ENCODE measurements at places on chromosomes 7 and 10.

DNA sequence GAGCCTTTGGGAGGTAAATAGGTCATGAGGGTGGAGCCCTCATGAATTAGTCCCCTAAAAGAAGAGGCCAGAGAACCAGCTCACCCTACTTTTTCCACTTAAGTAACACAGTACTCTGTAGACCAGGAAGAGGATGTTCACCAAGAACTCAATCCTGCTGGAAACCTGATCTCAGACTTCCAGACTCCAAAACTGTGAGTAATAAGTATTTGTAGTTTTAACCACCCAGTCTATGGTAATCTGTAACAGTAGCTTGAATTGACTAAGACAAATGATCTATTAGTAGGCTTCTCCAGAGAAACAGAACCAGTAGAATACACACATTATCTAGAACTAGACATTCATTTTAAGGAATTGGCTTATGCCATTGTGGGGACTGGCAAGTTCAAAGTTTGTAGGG is 51.5 kb downstream of the ANKMY2 start:
- DNase-seq = no peak

DNA sequence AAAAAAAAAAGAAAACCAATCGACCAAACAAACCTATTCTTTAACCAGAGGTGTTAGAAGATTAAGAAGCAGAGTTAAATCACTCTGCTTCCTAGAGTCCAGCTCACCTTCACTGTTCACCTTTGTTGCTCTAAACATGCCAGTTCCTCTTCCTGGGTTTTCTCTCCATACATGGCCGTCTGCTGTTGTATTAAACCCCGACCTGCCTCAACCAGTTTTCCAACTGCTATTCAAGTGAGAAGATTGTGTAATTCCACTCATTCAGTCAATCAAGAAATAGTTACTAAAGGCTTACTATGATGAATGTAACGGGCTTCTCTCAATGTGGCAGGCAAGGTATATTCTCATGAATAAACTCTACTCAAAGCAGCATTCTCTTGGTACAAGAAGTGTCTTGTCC is 8.8 kb downstream of the AASS start:
- no peak for DNase-seq

- peak; percentile 41 for DNase-seq
These were observed 645 bp downstream of the SLC26A4 start for GRCh38 chr7:107661081-107661864.

- DNase-seq = no peak
These were observed 34.6 kb upstream of the SLIT1 start for GRCh38 chr10:97220355-97220754.

GRCh38 chr10:78414380-78414779 is 380.7 kb downstream of the RPS24 start:
- DNase-seq = no peak

- peak; percentile 70 for DNase-seq
These were observed 61.7 kb downstream of the PWWP2B start for GRCh38 chr10:132458586-132459300.

DNA sequence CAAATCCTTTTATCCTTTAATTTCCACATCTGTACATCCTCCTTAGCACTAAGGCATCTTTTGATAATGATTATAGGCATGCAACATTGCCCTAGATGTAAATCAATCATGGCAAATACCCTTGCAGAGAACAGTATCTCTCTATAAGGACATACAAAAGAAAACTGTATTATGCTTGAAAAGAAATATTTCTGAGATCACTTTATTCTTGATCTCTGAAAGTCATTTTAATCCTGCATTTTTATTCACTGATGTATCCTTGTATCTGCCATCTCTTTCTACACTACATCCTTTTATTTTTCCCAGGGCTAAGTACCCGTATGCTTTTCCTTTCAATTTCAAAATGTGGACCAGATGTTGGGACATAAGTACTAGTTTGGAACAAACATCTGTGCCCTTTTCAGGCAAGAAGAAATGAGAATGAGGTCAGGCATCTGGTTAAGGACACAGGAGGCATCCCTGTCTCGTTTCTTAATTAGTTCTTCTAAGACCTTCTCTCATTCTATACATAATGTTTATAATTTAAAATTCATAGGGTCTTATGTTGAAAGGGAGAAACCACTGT is 338.6 kb downstream of the CNTNAP2 start:
- DNase-seq = no peak

- DNase-seq = no peak
These were observed 81.0 kb upstream of the SLC25A13 start for GRCh38 chr7:96402913-96403312.

DNA sequence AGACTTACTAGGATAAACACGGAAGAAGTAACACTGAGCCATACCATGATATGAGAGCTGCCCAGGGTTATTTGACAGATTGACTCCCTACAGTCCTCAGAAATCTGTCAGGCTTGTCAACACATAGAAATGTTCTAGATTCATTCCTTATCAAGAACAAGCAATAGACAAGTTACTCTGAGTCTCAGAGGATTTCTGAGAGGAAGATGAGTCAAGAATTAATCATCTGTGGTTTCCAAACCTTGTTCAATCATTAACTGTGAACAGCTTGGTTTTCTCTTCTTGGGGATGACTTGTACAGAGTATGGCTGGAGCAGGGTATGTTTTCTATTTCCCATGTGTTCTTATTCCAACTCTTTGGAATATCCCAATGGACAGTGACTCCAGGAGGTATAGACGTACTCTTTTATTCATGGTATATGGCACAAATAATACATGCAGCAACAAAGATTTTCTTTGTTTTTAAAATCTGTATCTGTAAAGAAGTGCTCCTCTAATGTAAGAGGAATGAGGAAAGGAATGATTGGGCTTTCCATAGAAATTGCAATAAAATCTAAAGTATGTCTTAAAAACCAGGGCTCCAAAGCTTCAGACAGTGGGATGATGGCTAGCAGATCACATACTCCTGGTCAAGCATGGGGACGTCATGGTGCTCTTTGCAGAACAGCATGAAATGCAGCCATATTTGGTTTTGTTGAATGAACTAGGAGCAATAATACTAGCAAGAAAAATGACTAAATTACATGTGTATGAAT is 11.9 kb upstream of the SFR1 start:
- peak; percentile 58 for DNase-seq

DNA sequence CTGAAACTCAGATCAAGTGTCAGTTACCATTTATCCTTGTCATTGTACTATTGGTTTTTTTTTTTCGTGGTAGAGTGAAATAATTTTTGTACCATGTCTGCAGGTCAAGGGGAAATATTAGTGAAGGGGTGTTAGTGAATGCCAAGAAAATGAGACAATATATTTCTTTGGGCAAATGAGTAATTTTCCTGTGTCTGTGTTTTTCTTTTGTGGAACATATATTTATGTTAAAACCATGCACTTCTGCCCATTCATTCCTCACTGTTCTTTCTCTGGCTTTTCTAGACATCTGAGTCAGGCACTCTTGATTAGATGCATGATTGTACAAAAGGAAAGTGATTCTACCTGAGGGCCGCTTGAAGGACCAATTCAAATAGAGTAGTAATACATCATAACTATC is 161.6 kb downstream of the BICC1 start:
- no peak for DNase-seq

- DNase-seq = no peak
These were observed 1089.5 kb upstream of the LRRN3 start for GRCh38 chr7:110001254-110001938.

DNA sequence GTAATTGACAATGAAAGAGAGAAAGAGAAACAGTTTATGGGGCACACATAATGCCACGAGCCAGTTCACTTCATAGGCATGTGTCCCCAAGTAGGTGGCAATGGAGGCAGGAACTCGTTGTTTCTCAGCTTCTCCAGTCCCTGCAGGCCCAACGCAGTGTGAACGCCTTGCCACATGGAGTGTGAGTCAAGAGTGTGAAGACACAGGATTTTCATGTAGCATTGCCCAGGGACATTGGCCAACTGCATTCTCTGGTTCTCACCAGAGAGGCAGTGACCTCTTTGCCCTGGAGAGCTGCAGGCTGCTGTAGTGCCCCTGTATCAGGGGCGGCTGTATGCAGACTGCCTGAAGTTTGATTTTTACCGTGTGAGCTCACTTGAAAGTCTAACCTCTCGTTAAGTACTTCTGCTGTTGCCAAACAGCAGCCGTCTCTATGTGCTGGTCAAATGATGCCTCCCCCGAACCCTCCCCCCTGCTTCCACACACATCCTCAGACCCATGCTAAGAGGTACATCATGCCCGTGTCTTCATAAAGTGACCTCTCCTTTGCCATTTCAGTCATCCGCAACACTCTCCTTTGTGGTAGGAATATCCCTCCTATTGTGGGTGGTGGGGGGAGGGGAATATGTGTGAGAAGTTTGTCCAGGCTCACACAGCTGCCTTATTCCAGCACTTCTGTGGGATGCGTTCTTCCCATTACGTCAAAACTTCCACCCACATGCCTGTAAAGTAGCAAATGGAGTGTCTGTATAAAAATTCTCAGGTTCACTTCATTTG is 12.7 kb downstream of the LRRC18 start:
- peak; percentile 11 for DNase-seq

- no peak for DNase-seq
These were observed 62.6 kb downstream of the GLI3 start for GRCh38 chr7:42174391-42174912.

All from NB4 (cell line).